Urinary bladder (tissue), 4 donors: ENCODE measurements at places on chromosomes 3 and 15.

DNA sequence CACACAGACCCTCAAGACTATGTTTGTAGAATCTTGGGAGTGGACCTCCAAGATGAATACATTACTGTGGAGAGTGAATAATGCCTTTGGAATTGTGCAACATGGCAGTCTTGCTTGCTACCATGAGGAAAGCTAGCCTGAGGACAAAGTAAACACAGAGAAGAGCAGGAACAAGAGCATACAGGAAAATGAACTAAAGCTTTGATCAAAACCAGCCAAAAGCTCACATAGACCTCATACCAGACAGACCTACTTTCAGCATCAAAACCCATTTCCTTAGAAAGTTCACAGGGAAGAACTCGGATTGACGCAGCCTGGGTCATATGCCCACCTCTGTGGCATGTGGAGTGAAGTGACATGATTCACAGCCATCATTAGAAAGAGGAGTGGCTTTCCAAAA lies 3.3 kb upstream of the RAB8B start:
- no peak for DNase-seq

DNA sequence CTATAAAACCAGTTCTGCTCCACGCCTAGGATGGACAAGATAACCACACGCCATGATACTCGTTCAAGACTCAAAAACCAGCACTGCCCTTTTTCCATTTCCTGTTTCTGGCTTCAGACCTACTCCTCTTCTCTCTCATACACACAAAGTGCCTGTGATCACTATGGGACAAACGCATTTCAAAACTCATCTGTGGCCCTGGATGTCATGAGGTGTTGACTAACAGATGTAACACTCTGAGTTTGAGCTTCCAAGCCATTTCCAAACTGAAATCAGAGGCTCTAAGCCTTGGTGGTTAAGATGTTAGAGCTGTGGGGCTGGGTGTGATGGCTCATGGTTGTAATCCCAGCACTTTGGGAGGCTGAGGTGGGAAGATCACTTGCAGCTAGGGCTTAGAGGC lies 55.7 kb upstream of the LMOD3 start:
- no peak for DNase-seq

GRCh38 chr3:190552969-190553759 lies 39.3 kb downstream of the IL1RAP start:
- DNase-seq, result no peak

GRCh38 chr3:128324911-128325592 lies 141.6 kb downstream of the DNAJB8 start:
- DNase-seq, result no peak

DNA sequence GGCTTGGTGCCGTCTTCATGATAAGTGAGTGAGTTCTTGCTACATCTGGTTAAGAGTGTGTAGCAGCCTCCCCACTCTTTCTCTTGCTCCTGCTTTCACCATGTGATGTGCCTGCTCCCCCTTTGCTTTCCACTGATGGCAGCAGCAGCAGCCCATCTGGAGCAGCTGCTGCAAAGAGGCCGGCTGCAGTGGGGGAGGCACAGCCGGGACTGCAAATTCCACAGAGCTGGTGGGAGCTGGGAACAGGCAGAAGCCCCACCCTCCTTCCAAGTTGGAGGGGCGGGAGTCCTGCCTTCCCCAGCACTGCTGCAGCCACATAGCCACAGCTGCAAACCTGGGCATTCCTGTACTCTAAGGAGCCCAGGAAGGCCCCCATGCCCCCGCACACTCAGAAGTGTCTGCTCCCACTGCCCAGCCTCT lies 62.8 kb upstream of the IMPG2 start:
- no peak for DNase-seq

GRCh38 chr3:175193815-175194518 lies 334.8 kb downstream of the NAALADL2 start:
- DNase-seq, result no peak

DNA sequence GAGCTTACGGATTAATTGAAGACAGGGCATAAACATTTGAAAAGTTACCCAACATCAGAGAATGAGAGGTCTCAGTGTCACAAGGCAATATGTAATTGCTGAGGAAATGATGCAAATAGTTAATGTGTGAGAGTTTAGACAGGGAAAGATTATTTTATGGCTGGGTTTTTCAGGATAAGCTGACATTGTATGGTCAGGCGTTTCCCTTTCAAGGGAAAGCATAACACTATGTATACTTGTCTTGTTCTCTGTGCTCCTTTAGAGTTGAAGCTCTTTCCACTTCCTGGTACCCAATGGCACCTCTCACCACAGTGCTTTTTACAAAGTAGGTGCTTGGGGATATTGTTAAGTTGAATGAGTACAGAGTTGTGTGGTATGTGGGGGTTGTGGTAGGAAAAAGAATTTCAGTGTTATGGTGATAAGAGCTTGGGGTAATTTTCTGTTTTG lies 19.9 kb downstream of the IQGAP1 start:
- no peak for DNase-seq

DNA sequence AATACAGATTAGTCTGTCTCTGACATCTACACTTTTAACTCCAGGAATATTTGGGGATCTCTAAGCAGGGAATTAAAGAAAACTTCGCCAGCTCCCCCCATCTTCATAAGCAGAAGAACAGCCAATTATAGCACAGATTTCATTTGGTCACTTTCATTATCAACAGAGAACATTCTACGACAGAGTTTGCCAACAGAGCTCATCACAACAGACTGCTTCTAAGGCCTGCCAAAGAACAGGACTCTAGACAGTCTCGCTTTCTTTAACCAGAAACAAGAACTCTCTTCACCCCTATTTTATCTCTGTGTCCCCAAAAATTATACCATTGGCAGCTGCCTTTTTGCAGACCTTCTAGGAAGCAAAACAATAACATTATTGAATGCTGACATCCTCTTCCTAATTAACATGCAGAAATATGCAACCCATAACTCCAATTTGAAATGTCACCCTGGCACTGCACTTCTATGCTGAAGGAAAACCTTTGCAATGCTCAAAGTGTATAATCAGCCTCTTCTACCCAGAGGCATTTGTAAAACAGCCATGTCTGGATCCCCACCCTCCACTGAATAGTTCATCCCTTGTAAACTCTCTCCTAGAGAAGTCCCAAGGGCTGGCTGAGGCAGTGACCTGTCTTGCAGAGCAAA lies 552.8 kb downstream of the MAGI1 start:
- DNase-seq, result no peak

DNA sequence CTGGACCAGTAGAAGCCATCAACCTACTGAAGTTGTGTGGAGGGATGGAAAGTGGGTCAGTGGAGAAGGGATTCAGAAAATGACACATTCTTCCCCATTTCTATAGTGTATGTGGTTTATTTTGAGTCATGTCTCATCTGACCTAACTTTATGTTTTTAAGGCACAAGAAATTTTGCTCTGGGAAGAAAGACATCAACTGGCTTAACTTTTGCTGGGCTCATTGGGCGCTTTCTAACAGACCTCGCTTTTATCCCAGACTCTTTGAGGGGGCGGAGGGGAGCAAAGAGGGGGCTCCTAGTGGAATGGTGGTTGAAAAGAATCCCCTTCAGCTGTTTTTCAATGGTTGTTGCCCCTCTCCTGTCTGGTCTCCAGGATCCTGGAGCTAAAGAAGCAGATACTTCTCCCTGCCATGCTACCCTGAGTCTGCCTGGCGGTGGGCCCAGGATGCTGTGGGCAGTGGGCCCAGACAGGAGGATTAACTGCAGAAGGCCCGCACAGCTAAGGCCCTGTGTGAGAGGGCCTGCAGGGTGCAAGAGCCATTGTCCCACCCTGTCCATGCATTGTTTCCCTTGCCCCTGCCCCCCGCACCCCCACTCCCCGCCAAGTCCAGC lies 14.5 kb downstream of the CSRNP1 start:
- DNase-seq, result no peak
